A549 treated with Hydrocortisone at 1 μM for 4 hours (cell line): ENCODE measurements at places on chromosomes 1 and 21. TPM values are rescaled to one million over a fixed set of nuclear protein-coding genes. Genes with fewer than 3 reads are reported as not detected.

THEM5 gene
- total RNA-seq: not detected in 5 replicates

SH2D2A gene
- 3.0 to 3.8 TPM (median 3.7 TPM) in 5 replicates for total RNA-seq

SLFNL1 gene
- total RNA-seq: 0.02 to 0.06 TPM (median 0.05 TPM) in 3 of 5 replicates, not detected in the others

GNG4 gene
- 9.9 to 15.7 TPM (median 13.7 TPM) in 5 replicates for total RNA-seq

NMNAT1 gene
- total RNA-seq: 2.2 to 2.9 TPM (median 2.8 TPM) in 5 replicates

ZNF593OS gene
- 0.25 to 0.49 TPM (median 0.26 TPM) in 4 of 5 replicates, not detected in the other for total RNA-seq

CGN gene
- total RNA-seq: 2.0 to 2.4 TPM (median 2.3 TPM) in 5 replicates

SELE gene
- not detected in 5 replicates for total RNA-seq

S100A7 gene
- total RNA-seq: not detected in 5 replicates

F3 gene
- 5.6 to 13.1 TPM (median 7.5 TPM) in 5 replicates for total RNA-seq

CFHR3 gene
- total RNA-seq: 0.16 to 0.22 TPM (median 0.20 TPM) in 4 of 5 replicates, not detected in the other

SLC37A1 gene
- total RNA-seq: 2.9 to 3.5 TPM (median 3.3 TPM) in 5 replicates

MYOG gene
- not detected in 5 replicates for total RNA-seq

TUT4 gene
- 29.5 to 41.3 TPM (median 31.6 TPM) in 5 replicates for total RNA-seq

HCRTR1 gene
- total RNA-seq: not detected in 5 replicates

HPCAL4 gene
- 0.14 to 0.39 TPM (median 0.22 TPM) in 5 replicates for total RNA-seq

GBP3 gene
- 0.73 to 2.4 TPM (median 1.1 TPM) in 5 replicates for total RNA-seq
